ENCODE measurements at places on chromosomes 2 and 18.

DNA sequence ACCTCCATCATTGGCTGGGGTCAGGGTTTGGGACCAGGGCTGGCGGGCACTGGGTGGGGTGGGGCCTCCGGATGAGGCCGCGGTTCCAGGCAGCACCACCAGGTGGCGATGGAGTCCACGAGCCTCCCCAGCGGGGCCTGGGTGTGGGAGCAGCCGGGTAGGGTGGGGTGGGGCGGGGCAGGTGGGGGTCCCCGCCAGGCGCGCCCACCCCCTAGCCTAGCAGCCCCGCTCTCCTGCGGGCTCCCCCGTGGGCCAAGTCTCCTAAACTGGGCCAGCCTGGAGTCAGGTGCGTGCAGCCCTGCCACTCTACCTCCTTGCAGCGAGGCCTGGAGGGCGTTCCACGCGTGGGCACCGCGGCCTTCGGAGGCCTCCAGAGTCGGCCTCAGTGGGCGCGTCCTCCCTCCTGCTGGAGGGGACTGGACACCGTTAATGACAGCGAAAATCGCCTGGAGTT is 187.5 kb downstream of the TWIST2 start:
- no peak for DNase-seq

GRCh38 chr2:3222636-3223035 is 155.0 kb downstream of the EIPR1 start:
- no peak for DNase-seq

- peak; percentile 86 for DNase-seq
These were observed 1.9 kb upstream of the SH3BP4 start for GRCh38 chr2:234949762-234950434.

- no peak for DNase-seq
These were observed 71.8 kb downstream of the CMPK2 start for GRCh38 chr2:6793913-6794312.

- DNase-seq = no peak
These were observed 25.6 kb upstream of the PRLH start for GRCh38 chr2:237540823-237541222.
